ENCODE measurements at places on chromosomes 6 and 20. TPM values are rescaled to one million over a fixed set of nuclear protein-coding genes. Genes with fewer than 3 reads are reported as not detected.
A peak's percentile ranks its signal among the peaks of the same experiment; 100 is the strongest.

The KCNK5 gene
- 69.8 TPM for total RNA-seq

The PDE7B gene
- total RNA-seq = 2.2 TPM

The ZNF512B gene
- total RNA-seq = 1.8 TPM

The LY6G6F gene
- not detected for total RNA-seq

- DNase-seq = no peak
These were observed 18.8 kb downstream of the REV3L start for GRCh38 chr6:111464184-111464583.

GRCh38 chr6:105620878-105621277 lies 218.0 kb upstream of the PREP start:
- DNase-seq = no peak

GRCh38 chr6:115131709-115132490 lies 789.1 kb upstream of the HS3ST5 start:
- no peak for DNase-seq

DNA sequence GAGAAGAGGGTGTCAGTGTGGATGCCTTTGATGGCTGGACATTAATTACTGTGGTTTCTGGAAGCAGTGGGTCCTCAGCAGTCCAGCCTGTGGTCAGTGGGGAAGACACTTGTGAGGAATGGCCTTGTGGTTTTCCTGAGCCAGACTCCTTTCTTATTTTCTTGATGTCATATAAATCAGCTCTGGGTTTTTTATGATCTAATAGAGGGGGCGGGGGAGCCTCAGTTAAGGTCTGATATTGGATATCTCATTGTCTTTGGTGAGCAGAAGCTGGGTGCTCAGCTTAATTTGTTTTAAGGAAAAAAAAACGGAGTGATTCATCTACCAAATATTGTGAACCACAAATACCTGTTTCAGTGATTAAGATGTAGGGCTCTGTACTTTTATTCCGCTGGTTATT lies 62.1 kb downstream of the OTOR start:
- DNase-seq = no peak

GRCh38 chr20:30892541-30893345 lies 364.7 kb upstream of the DEFB115 start:
- no peak for DNase-seq

DNA sequence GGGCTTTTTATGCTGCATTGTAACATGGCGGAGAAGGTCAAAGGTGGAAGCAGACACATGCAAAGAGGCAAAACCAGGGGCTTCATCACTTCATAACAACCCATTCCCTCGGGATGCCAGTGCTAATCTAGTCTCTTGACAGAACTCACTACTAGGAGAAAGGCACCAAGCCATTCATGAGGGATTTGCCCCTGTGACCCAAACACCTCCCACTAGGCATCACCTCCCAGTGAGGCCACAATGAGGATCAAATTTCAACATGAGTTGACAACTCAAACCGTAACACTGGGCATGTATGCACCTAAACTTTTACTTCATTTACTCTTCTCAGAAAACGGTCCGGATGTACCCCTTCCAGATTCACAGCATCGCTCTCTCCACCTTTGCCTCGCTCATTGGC lies 61.9 kb downstream of the CDS2 start:
- no peak for DNase-seq

DNA sequence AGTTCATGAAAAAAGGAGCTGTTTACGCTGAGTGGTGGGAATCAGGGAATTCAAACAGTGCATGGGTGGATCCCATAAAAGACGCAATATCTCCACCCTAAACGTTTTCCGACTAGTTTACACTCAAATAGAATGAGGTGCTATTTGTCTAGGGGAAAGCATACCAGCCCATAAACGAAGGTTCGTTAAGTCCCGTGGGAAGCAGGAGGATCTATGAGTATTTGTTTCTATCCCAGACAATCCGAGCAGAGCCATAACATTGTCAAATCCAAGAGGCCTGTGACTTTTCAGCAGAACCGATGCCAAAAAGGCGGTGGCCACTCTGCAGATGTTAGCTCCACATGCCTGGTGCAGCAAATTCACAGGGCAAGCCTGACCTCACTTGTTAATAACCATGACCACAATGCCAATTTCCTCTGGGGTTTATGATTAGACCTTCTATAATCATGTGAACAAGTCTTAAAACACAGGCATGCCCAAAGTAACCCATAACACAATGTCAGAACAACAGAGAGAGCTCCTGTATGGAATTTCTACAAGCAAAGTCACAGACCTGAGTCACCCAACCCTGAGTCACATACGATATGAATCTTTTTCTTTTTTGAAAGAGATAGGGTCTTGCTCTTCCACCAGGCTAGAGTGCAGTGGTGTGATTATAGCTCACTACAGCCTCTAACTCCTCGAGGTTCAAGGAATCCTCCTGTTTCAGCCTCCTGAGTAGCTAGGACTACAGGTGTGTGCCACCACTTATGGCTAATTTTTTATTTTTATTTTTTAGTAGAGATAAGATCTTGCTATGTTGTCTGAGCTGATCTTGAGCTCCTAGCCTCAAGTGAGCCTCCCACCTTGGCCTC lies 123.3 kb downstream of the KIF13A start:
- DNase-seq = peak; percentile 54

- DNase-seq = peak; percentile 53
These were observed 169.4 kb downstream of the TAF4 start for GRCh38 chr20:61896058-61896961.

GRCh38 chr6:7921046-7921445 lies 10.5 kb upstream of the TXNDC5 start:
- DNase-seq = no peak

DNA sequence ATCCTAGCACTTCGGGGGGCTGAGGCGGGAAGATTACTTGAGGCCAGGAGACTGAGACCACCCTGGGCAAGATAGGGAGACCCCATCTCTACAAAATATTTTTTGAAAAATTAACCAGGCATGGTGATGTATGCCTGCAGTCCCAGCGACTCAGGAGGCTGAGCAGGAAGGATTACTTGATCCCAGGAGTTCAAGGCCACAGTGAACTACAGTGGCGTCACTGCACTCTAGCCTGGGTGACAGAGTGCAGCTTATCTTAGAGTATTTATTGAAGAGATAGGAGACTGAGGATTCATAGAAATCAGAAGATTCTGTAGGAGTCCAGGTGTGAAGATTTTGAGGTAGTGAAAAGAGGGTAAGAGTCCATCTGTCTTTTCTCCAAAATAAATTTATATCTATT lies 45.0 kb downstream of the SLC17A5 start:
- no peak for DNase-seq

DNA sequence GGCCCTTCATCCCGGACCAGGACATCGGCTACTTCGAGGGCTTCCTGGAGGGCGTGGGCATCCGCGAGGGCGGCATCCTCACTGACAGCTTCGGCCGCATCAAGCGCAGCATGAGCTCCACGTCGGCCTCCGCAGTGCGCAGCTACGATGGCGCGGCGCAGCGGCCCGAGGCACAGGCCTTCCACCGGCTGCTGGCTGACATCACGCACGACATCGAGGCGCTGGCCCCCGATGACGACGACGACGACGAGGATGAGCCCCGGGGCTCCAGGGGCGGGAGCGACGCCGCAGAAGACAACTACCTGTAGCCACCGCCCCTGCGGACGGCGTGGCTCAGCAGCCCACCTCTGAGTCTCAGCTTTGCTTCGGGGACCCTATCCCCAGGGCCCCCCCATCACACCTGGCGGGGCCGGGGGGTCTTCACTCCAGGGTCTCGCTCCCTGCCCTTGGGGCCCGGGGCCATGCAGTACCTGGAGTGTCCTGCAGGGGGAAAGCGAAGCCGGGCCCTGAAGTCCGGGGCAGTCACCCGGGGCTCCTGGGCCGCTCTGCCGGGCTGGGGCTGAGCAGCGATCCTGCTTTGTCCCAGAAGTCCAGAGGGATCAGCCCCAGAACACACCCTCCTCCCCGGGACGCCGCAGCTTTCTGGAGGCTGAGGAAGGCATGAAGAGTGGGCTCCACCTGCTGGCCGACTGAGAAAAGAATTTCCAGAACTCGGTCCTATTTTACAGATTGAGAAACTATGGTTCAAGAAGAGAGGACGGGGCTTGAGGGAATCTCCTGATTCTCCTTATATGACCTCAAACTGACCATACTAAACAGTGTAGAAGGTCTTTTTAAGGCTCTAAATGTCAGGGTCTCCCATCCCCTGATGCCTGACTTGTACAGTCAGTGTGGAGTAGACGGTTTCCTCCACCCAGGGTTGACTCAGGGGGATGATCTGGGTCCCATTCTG lies 20.8 kb upstream of the HCK start:
- peak; percentile 75 for DNase-seq

DNA sequence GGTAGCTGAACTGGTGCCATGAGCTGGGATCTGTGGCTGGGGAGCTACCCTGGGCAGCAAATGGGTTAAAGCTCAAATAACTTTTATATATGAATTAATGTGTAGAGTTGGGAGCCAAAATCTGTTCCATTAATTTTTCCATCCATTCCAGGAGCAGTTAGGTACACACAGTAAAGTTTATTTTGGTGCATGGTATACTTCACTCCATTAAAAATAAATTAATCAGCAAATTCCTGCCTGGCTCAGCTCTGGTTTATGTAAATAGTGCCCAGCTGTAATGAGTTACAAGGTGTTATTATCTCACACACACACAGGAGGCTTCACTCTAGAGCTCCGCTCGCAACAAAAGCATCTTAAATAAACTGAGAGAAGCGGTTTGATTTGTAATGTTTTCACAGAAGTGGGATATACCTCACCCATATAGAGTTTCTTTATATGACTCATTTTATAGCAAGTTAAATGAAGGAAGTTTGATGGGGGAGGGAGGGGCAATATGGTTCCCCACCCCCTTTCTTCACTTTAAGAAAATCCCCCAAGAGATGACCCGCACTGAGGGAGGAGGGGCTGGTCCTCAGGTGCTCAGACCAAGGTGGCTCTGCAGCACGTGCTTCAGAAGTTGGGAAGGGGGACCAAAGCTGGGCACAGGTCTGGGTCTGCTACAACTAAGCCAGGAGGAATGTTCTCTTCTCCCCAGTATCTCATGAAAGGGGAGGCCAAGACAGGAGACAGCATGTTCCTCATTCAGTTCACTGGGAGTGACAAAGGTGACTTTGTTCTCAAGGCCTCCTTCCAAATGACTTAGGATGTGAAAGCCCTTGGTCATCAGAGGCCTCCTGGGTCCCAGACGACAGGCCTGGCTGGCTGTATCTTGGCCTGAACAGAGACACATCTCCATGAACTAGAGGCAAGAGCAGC lies 10.5 kb upstream of the FAM83C start:
- DNase-seq = no peak
